ENCODE measurements at places on chromosomes 1 and 21.

DNA sequence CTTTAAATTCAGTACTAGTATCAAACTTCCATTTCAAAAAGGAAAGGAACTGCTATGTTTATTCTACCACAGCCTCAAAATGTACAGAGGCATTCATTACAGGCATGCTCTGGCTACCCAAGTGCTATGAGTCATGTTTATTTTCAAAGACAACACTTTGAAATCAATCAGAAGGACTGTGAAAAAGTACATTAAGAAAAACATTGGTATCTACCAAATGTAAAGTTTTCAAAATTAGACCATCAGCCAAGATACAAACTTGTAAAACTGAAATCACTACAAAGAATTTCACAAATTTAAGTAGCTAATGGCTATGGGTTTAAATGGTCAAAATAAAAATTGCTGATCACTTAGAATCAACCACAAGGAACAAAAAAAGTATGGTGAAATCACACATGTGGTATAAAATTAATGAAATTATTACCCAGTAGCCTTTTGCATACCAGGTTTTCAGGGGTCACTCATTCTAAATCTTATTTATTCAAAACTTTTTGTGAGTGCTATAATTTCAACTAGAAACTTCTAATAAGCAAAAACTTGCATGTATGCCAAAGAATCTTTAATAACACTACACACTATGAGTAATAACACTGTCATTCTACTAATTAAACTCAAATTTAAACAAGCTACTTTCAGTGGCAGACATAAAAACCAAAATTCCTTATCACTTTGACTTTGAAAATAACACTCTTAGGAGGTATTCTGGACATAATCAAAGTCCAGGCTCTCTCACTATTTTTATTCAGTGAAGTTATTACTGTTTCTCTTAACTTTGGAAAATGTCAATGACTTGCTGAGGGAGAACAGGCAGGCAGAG lies 49.2 kb downstream of the ENAH start:
- no peak for DNase-seq

DNA sequence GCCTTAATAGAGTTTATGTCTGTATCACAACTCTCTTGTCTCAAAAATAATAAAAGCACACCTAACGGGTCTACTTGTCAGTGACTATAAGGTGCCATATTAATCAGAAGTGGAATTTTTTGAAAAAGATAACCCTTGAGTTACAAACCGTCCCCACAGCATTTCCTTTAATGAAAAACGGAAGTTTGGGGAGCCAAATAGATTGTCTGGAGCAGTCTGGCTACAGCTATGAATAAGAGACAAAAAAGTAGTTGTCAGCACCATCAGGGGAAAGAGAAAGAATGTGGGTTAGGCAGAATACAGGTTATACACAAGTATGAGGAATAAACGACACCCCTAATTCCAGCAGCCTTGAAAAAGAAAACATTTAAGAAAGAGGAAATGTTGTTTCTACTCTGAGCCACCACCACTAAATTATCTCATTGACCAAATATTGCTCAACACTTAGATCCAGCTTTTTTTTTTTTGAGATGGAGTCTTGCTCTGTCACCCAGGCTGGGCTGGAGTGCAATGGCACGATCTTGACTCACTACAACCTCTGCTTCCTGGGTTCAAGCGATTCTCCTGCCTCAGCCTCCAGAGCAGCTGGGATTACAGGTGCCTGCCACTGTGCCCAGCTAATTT lies 29.4 kb upstream of the USP24 start:
- DNase-seq = no peak

- DNase-seq = no peak
Measured at GRCh38 chr21:44757731-44758130, 43.9 kb downstream of the UBE2G2 start.

DNA sequence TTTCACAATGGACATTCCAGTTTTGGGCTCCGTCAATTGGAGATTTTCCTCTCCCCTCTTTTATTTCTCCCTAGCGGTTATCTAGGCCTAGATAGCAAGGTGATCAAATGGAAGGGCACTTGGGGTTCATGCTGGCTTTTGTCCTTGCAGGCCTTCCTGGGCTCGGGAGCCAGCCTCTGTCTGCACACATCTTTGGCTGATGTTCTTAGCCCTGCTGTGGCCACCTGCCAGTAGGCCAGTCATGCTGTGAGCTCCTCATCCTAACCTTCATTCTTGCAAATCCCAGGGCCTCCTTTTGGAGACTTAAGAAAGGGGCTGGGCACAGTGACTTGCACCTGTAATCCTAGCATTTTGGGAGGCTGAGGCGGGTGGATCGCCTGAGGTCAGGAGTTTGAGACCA lies 13.5 kb downstream of the TIE1 start:
- no peak for DNase-seq

DNA sequence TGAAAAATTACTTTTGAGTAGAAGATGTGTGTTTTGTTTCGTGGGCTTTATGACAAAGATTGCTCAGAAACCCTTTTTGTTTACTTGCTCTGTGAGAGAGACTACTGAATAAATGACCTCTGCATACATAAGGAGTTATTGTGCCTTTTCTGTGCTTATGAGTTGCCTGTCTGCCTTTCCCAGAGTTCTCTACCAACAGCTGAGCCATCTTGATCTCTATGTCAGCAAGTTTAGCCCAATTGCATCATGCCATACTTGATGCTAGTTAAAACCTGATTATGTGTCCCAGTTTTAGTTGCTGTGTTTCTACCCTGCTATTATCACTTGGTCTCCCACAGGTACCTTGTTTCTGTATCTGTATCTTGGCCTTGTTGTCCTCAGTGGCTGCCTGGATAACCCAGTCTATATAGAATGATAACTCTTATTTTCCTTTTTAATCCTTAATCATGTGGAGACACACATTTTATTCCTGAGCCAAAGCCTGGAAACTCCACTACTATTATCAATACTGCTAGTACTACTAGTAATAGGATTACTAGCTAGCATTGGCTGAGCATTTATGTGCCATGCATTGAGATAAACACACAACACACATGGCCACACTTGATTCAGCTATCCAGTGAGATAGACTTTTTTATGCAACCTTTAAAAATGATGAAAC lies 28.7 kb upstream of the GNG12 start:
- no peak for DNase-seq

DNA sequence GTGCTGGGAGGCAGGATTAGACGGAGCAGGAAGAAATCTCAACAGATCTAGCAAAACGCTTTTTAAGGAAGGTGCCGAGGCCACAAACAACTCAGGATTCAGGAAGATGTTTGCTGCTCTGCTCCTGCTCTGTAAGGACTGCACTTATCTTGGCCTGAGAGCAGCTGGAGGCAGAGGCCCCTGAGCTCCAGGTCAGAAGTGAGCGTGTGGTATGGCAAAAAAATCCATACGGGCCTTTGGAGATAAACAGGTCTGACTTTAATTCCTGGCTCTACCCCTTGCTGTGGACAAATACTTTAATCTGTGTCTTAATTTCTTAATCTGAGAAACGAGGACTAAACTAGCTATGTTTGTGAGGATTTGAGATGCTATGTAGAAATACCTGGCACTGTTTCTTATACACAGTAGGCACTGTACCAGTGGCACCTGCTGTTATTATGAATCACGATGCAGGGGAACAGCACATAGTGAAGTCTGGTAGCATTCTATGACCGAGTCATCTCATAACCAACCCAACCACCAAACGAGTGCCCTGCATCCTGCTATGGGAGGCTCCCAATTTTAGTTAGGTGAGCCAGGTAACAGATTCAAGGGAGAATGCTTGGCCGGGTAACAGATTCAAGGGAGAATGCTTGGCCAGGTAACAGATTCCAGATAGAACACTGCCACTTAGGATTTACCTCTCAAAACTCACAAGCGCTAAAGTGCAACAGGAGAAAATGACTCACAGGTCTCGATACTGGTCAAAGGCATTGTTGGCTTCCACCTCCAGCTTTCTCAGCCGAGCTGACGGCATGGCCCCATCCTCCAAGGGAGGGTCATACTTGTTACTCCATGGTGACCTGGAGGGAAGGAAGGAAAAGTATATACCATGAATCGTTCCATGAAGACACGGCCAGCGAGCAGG lies 65.9 kb downstream of the SLC66A1 start:
- DNase-seq = no peak
